ENCODE measurements at places on chromosomes 7 and 10.

DNA sequence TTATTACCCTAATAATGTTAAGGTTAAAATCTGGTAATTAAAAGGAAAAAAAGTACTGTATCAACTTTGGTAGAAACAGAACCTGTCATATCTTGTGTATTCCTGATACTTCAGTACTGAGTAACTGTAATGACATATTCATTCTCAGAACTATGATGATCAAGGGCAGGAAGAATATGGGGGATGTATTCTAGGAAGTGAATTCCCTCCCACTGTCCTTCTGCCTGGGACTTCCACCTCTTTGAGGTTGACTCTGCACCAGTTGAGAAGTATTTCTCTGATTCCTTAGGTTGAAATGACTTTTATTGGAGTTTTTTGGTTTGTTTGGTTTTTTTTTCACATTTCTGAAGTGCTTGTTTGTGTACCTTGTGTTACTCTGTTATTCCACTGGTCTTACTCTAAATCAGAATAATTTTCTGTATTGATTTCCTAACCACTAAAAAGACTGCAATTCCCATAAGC, 36.9 kb downstream of the WASL start:
- DNase-seq = no peak

- DNase-seq = no peak
Observed at GRCh38 chr7:27205325-27206280, 5.7 kb upstream of the HOXA13 start.

GRCh38 chr10:69086001-69086509, 1.8 kb upstream of the SRGN start:
- no peak for DNase-seq

DNA sequence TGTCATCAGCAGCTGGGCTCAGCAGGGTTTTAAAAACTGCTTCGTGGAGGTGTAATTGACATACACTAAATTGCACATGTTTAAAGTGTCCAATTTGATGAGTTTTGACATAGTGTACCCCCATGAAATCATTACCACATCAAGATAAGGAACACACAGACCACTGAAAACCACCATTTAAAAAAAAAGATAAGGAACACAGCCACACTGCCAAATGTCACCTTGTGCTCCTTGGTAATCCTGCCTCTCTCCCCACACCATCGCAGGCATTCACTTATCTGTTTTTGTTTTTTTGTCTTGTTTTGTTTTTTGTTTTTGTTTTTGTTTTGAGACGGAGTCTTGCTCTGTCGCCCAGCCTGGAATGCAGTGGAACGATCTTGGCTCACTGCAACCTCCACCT, 75.0 kb downstream of the NEURL1 start:
- no peak for DNase-seq

- no peak for DNase-seq
Observed at GRCh38 chr10:113475381-113475807, 77.5 kb upstream of the HABP2 start.

GRCh38 chr7:123633553-123633952, 22.1 kb upstream of the LMOD2 start:
- no peak for DNase-seq

- DNase-seq = no peak
Observed at GRCh38 chr10:59405235-59405634, 42.9 kb upstream of the FAM13C start.

DNA sequence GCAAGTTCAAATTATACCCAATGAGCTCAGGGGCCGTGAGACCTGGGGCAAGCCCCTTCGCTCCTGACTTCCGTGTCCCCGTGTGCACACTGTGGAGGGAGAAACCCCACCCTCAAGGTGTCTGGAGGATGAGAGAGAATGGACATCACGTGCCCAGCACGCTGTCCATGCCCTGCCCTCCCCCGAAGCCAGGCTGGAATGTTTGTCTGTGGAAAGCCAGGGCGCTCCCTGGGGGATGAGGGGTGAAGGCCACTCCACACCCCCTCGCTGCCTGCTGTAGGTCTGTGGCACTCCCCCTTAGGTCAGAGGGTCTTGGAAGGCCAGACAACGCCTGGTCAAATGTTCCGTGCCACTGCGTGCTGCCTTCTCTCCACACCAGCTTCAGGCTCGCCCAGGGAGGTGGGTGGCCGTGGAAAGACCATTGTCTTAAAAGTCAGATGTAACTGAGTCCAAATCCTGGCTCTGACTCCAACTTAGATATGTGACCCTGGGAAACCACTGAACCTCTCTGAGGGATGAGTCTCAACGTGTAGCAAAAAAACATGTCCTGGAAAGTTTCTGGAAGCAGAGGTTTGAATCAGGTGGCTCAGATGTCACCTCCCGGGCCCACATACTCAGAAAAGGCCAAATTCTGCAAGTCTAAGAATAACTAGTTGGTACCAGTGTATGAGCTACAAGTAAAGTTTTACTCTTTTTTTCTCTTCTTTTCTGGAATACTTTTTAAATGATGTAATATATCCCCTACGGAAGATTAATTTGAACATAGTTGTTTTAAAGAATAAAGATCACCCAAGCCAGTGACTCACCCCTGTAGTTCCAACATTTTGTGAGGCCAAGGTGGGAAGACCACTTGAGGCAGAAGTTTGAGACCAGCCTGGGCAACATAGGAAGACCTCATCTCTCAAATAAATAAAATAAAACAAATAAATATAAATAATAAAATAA, 24.9 kb downstream of the RCC1L start:
- no peak for DNase-seq

- DNase-seq = peak; percentile 66
Observed at GRCh38 chr10:48608279-48608681, 3.4 kb upstream of the ARHGAP22 start.
